ENCODE measurements at places on chromosomes 7 and 10. TPM values are rescaled to one million over a fixed set of nuclear protein-coding genes. Genes with fewer than 3 reads are reported as not detected.

LEP gene
- not detected for total RNA-seq

COL13A1 gene
- 1.3 TPM for total RNA-seq

EIF3B gene
- total RNA-seq, result 167 TPM

SFXN2 gene
- 15.5 TPM for total RNA-seq

ELAPOR2 gene
- 80.4 TPM for total RNA-seq

NEUROG3 gene
- not detected for total RNA-seq

DNA sequence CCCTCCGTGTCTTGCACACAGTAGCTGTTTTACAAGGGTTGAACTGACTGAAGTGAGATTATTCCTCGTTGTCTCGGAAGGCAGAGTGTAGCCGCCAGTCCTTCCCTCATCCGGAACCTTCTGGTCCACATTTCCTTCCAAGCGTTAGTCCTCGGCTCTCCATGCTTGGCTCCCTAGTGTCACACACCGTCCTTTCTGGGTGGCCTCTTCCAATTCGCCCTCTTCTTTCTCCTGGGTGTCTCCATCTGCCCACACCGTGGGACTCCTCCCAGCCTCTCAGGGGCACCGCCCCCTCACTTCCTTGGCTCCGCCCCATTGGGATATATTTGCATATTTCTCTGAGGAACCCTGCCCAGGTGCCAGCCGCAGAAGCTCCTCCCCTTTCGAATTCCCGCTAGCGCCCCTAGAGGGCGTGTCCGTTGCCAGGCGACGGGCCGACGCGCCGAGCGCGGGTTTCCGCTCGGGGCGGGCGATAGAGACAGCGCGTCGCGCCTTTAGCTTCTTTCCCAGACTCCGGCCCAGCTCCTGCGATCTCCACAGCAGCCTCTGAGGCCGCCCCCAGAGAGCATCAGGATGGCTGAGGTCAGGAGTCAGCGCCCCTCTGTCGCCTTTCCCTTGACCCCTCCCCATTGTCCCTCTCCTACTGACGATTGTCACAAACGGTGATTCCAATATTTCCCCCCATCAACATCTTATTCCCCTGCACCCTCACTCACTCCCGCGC is at the start of gene CFAP58:
Gene CFAP58 (plus strand): TSS at position 509 of the 724 bp plus-strand sequence. CDS start 65 bp downstream, at position 574.
- peak; percentile 96 for DNase-seq

DNA sequence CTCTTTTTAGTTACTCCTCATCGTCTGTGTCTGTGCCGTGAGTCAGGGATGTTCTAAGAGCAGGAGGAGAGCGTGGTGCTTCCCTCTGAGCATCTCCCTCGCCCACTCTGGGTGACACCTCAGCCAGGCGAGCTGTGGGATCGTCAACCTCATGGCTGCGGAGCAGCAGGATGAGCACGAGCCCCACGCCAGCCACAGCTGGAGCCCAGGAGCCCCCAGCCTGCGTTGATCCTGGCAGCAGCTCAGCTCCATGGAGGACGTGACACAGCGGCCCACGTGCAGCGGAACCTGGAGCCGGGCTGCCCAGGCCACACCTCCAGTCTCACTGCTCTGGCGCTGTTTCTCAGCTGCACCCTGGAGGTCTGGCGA is 512.0 kb downstream of the PTPRN2 start:
- no peak for DNase-seq

DNA sequence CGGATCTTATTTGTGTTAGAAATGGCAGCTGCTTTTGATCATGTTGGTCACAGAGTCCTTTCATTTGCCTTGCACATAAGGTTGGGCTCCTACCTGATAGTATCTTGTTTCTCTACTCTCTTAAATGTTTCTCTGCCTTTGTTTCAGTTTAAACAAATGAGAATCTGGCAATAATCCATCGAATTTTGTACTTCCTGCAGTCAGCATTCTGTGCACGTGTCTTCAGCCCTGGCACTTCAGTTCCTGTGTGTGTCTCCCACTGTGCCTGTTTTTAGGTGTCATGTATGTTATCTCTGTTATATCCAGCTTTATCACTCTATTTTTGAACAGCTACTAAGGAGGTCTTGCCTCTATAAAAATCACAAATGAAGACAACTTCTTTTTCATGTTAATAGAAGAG is 28.4 kb upstream of the PTER start:
- no peak for DNase-seq

- no peak for DNase-seq
Measured at GRCh38 chr7:1122832-1123501, 35.1 kb downstream of the GPER1 start.

GRCh38 chr7:123244768-123245167 is 45.0 kb upstream of the SLC13A1 start:
- DNase-seq, result no peak

- DNase-seq, result no peak
Measured at GRCh38 chr10:86372784-86373239, 6.2 kb upstream of the GRID1 start.

DNA sequence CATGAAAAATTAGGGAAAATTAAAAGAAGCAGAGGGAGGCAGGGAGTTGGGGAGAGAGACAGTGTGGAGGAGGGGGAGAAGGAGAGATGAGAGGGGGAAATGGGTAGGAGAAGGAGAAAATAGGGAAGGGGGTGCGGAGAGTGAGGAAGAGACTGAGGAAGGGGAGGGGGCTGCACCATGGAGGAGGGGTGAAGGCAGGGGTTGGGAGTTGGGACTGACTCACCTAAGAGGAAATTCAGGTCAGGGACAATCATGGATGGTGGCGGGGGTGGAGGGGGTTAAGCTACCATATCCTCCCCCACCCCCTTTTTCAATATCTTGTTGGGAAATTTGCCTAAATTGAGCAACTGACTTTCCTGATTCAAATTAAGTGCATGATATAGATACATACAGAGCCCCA is 8.0 kb downstream of the GRK5 start:
- no peak for DNase-seq

GRCh38 chr7:144709066-144709465 is 126.8 kb downstream of the TPK1 start:
- DNase-seq, result no peak

- DNase-seq, result no peak
Measured at GRCh38 chr7:131019351-131019750, 285.3 kb upstream of the KLF14 start.

- peak; percentile 70 for DNase-seq
Measured at GRCh38 chr10:133257489-133258065, 19.1 kb downstream of the ADAM8 start.

- no peak for DNase-seq
Measured at GRCh38 chr7:65325793-65326432, 47.7 kb upstream of the ZNF92 start.

GRCh38 chr10:73814896-73815718 is 3.7 kb upstream of the NDST2 start:
- peak; percentile 40 for DNase-seq

GRCh38 chr10:132453470-132453861 is 56.5 kb downstream of the PWWP2B start:
- no peak for DNase-seq

- DNase-seq, result no peak
Measured at GRCh38 chr10:48587101-48587500, 17.8 kb downstream of the ARHGAP22 start.

DNA sequence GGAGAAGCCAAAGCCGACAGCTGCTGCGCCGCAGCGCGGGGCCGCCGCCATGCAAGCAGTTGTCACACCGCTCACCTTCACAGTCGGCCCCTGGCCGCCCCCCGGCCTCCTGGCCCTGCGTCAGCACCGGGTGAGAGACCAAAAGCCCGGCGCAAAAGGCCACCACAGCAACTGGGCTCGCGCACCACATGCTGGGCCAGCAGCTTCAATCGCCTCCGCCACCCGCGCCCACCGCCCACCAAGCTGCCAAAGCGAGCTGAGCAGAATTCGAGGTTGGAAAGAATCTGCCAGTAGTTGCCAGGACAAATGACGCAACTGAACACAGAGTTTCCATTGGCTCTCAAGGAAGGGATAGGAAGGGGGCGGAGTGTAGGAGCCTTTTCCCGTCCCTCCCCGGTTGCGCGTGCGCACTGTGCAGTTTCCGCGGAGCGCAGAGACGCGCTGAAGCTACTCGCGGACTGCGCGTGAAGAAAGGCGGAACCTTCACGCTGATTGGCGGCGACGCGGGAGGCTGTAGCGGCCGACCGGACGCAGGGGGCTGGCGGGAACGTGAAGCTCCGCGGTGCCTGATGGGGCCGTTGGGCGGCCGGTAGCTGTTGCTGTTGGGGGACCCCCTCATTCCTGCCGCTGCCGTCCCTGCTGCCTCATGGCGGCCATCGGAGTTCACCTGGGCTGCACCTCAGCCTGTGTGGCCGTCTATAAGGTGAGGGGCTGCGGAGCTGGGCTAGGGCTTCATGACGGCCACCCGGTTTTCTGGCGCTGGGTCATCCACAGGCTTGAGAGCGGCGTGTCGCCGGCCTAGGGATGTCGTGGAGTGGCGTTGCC is at the start of the genes CDNF, HSPA14 and MSANTD7:
Gene CDNF (minus strand): TSS at position 281 of the 825 bp plus-strand sequence. CDS start 91 bp downstream, at position 190.
Gene HSPA14 (plus strand): TSS at position 550 of the 825 bp plus-strand sequence. CDS start 97 bp downstream, at position 647.
Gene MSANTD7 (plus strand): TSS at position 550 of the 825 bp plus-strand sequence. CDS start 3,979 bp downstream, outside the sequence.
- peak; percentile 100 for DNase-seq
